ENCODE measurements at places on chromosomes 4 and X. TPM values are rescaled to one million over a fixed set of nuclear protein-coding genes. Genes with fewer than 3 reads are reported as not detected.

- H3K27ac ChIP-seq = no peak overlapping the region
- no peak for DNase-seq
Observed at GRCh38 chr4:21726255-21726815, 222.2 kb downstream of the KCNIP4 start.

Gene THAP6
- total RNA-seq = 16.1 TPM

Gene STX18
- total RNA-seq = 24.9 TPM

DNA sequence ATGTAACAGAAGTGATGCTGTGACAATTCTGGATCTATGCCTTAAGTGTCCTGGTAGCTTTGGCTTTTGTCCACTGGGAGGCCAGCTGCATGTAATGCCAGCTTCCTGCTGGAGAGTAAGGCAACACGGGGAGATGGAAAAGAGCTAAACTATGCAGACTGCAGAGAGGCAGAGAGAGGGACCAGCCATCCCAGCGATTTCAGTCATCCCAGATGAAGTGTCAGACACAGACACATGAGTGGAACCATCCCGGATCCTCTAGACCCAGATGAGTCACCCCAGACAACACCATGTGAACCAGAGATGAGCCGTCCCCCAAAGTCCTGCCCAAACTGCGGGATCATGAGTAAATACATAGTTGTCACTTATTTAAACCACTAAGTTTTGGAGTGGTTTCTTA lies 14.6 kb downstream of the SRPX start:
- H3K4me3 ChIP-seq = no peak overlapping the region
- H3K4me1 ChIP-seq = no peaks in the 10 kb centered on the region
- H3K27ac ChIP-seq = no peak overlapping the region
- H3K36me3 ChIP-seq = no peaks in the 10 kb centered on the region
- no peak for DNase-seq
- H3K27me3 ChIP-seq = peaks cover 6% of the 10 kb centered on the region

DNA sequence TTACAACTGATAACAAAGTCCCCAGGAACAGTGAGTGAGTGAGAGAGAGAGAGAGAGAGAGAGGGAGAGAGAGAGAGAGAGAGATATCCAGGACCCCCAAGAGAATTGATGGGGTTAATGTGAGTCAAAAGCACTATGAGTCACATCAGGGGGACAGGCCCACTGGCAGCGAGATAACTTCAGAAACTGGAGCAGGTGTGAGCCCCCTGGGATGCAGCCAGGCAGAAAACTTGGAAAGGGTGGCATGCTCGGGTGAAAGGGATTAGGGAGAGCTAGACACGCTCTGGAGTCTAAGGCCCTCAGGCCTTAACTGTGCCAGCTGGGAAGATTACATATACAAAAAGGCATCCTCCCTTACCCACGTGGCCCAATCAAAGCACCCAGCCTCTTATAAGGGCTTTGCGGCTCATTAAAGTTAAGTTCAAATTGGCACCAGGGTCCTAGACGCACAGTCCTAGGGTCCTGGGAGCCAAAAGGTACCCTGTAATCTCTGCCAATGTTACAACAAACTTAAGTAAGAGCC lies 841 bp downstream of the ACOT9 start:
- no peaks in the 10 kb centered on the region for H3K36me3 ChIP-seq
- peaks cover 32% of the 10 kb centered on the region for H3K4me1 ChIP-seq
- DNase-seq = peak; percentile 23
- H3K27ac ChIP-seq = peak overlapping the region; percentile 80
- peak overlapping the region; percentile 76 for H3K4me3 ChIP-seq

- H3K27me3 ChIP-seq = peaks cover 6% of the 10 kb centered on the region
- H3K27ac ChIP-seq = no peak overlapping the region
- no peak overlapping the region for H3K4me3 ChIP-seq
- H3K4me1 ChIP-seq = no peaks in the 10 kb centered on the region
- DNase-seq = no peak
Observed at GRCh38 chr4:6492027-6492590, 19.7 kb upstream of the PPP2R2C start.

Gene MAGED4B
- 3.1 TPM for total RNA-seq

- H3K4me3 ChIP-seq = no peak overlapping the region
- DNase-seq = no peak
- H3K36me3 ChIP-seq = no peaks in the 10 kb centered on the region
- no peaks in the 10 kb centered on the region for H3K27me3 ChIP-seq
- no peaks in the 10 kb centered on the region for H3K4me1 ChIP-seq
Observed at GRCh38 chrX:110678591-110678990, 117.0 kb downstream of the CHRDL1 start.

Gene PHKA1
- 0.44 TPM for total RNA-seq

DNA sequence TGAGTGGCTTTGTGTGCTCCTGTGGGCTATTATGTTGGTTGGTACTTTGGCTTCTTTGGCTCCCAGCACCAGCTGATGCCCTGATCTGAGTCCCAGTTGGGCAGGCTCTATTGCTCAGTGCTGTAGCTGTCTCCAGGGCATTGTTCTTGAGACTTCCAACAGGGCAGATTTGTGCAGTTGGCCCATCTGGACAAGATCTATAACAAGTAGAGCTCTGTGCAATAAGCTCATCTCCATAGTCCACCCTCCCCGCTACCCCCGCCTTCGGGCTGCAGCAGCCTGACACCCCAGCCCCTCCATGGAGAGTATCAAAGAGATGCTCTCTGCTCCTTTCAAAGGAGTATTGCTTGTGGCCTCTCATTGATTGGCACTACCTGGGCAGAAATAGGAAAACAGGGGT lies 5.8 kb upstream of the TMEM31 start:
- H3K27ac ChIP-seq = no peak overlapping the region
- no peaks in the 10 kb centered on the region for H3K36me3 ChIP-seq
- DNase-seq = no peak
- peaks cover 5% of the 10 kb centered on the region for H3K27me3 ChIP-seq
- H3K4me3 ChIP-seq = no peak overlapping the region
- no peaks in the 10 kb centered on the region for H3K4me1 ChIP-seq

DNA sequence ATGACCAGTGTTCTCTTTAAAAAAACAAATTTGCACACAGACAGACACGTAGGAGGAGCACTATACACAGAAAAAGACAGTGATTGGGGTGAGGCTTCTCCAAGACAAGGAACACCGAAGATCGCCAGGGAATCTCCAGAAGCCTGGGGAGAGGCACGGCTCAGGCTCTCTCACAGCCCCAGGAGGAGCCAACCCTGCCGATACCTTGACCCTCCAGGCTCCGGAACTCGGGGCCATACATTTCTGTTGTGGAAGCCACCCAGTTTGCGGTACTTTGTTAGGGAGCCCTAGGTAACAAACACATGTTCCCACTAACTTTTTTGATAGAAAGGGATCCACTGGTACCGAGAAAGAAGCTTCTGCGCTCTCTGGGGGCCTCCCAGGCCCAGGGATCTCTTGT lies 55.8 kb downstream of the DCTD start:
- no peaks in the 10 kb centered on the region for H3K36me3 ChIP-seq
- no peak overlapping the region for H3K4me3 ChIP-seq
- H3K27ac ChIP-seq = no peak overlapping the region
- no peaks in the 10 kb centered on the region for H3K4me1 ChIP-seq
- no peaks in the 10 kb centered on the region for H3K27me3 ChIP-seq
- no peak for DNase-seq

Gene FAT4
- total RNA-seq = not detected

Gene BEX1
- not detected for total RNA-seq

DNA sequence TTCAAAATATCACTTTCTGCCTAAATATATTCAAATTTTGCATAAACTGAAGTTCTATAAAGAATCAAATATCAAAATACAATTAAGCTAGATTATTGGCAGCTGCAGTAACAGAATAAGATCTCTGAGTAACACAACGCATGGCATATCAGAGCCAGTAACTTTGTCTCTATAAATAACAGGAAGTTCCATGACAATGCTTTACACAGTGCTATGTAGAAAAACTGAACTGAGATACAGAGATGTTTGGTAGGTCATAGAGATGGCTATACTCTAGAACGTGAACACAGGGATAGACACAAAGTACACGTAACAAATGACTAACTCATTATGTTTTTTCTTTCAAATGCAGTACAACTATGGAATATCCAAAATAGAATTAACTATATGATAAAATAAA lies 18.2 kb downstream of the UBE2D3 start:
- H3K4me3 ChIP-seq = no peak overlapping the region
- DNase-seq = no peak
- H3K27ac ChIP-seq = peak overlapping the region; percentile 69
- H3K4me1 ChIP-seq = peaks cover 60% of the 10 kb centered on the region

GRCh38 chrX:9997524-9997923 lies 30.4 kb downstream of the CLDN34 start:
- H3K4me3 ChIP-seq = no peak overlapping the region
- no peak overlapping the region for H3K27ac ChIP-seq
- no peaks in the 10 kb centered on the region for H3K27me3 ChIP-seq
- peak; percentile 45 for DNase-seq

GRCh38 chrX:9644335-9644734 lies 121.3 kb downstream of the GPR143 start:
- DNase-seq = peak; percentile 73
- H3K4me1 ChIP-seq = peaks cover 54% of the 10 kb centered on the region
- no peak overlapping the region for H3K4me3 ChIP-seq
- H3K27ac ChIP-seq = peak overlapping the region; percentile 76
- H3K36me3 ChIP-seq = peaks cover 10% of the 10 kb centered on the region
- H3K27me3 ChIP-seq = no peaks in the 10 kb centered on the region

DNA sequence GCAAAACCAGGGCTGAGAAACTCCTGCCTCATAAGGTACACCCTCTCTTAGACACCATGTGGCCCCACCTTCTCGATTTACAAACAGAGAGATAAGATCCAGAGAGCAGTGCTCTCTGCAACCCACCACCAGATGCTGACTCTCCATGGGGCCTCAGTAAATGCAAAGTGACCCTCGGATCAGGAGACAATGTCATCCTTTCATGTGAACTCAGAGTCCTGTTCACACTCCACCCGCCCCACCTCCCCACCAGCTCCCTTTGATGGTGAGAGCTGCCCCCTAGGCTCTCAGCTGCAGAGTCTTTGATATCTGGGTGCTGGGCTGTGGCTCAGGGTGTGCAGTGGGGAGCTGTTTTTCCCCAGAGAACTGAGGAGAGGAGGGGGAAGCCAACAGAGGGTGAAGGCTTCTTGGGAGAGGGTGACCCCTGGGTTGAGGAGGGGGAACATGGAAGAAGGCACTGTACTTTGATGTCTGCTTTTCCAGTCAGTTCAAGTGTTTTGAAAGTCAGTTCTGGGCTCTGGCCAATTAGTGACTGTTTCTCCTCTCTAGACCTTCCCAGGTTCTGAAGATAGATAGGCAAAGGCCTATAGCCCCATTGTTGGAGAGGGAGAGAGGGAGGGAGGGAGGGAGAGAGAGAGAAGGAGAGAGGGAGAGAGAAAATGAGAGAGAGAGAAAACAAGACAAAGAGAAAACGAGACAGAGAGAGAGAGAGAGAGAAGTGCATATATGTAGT lies 88.2 kb downstream of the SCD5 start:
- no peak for DNase-seq
- H3K36me3 ChIP-seq = no peaks in the 10 kb centered on the region
- H3K27ac ChIP-seq = no peak overlapping the region
- no peak overlapping the region for H3K4me3 ChIP-seq
- no peaks in the 10 kb centered on the region for H3K4me1 ChIP-seq
- peaks cover 6% of the 10 kb centered on the region for H3K27me3 ChIP-seq

DNA sequence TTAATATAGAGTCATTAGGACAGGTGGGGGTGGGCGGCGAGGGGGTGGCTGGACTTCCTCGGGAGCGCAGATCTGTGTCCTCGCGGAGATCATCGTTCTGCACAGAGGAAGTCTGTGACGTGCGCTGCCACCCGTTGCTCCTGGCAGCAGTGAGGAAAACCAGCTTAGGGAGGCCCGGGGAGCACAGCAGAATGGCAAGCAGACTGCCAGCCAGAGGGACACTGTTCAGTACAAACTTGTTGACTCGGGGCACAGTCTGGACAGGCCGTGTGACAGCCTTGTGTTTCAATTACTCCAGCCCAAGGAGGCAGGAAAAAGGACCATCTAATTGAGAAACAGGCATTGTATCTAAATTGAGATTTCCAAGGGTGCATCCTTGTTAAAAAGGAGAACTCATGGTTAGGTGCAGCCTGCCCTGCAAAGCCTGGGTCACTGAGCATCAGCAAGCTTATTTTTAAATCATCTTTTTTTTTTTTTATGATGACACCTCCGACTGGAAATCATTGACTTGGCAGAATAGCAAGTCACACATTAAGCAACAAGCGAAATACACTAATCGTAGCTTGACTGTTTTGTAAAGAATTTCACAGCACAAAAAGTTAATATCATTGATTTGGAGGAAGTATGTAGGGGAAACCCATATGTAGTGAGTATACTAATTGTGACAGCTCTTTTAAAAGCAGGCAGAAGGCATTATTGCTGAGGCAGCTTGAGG lies 512.0 kb upstream of the FAT1 start:
- no peak overlapping the region for H3K4me3 ChIP-seq
- H3K27ac ChIP-seq = no peak overlapping the region
- H3K36me3 ChIP-seq = no peaks in the 10 kb centered on the region
- no peak for DNase-seq
- no peaks in the 10 kb centered on the region for H3K4me1 ChIP-seq
- no peaks in the 10 kb centered on the region for H3K27me3 ChIP-seq

DNA sequence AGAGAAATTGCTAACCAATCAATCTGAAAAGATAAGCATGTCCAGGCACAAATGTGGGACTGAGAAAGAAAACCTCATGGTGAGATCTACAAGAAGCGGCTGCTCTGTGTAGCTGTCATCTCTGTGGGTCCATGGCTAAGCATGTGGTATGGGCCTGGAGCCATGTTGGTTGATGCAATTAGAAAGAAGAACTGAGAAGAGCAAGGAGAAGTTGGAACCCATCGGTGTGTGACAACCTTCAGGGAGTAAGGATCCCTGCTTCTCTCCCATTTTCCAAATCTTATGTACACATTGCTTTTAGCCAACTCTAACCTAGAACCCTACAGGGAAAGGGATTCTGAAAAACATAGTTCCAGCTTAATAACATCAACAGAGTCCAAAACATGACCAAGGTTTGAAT lies 890.2 kb downstream of the FSTL5 start:
- no peak overlapping the region for H3K4me3 ChIP-seq
- no peak for DNase-seq
- no peaks in the 10 kb centered on the region for H3K27me3 ChIP-seq
- H3K27ac ChIP-seq = no peak overlapping the region
- no peaks in the 10 kb centered on the region for H3K36me3 ChIP-seq

DNA sequence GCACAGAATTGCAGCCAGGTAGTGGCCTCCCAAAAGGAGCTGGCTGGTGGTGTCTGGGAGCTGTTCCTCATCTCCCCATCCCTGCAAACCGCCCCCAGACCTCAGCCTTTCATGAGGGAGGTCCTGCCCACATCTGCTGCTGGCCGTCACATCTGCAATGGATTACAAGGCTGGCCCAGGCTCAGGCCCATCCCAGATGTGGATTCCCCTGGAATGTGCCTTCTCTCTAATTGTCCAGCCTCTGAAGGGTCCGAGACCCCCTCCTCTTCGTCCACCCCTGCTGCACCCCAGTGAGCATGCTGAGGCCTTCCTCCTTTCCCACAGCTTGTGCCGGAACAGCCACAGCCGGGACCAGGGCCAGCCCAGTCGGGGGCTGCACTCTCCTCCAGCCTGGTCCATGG lies 115.0 kb upstream of the NALF2 start:
- H3K4me1 ChIP-seq = no peaks in the 10 kb centered on the region
- H3K27ac ChIP-seq = no peak overlapping the region
- DNase-seq = no peak
- no peaks in the 10 kb centered on the region for H3K27me3 ChIP-seq

Gene DSPP
- total RNA-seq = not detected

All from activated CD8-positive, alpha-beta T cell treated with anti-CD3 and anti-CD28 coated beads, Interleukin-2, amount 10 ng/mL, durations not matched to agents 7 days and 5 days (primary cell).